Stimulated activated CD4-positive, alpha-beta T cell treated with anti-CD3 and anti-CD28 coated beads, Interleukin-4, amount 100 ng/mL, for 4 hours (primary cell): ENCODE measurements at places on chromosomes 16 and 17.

- no peak for DNase-seq
These were observed 21.4 kb upstream of the TIMP2 start for GRCh38 chr17:78946631-78947030.

GRCh38 chr16:82580298-82580890 is 46.4 kb upstream of the CDH13 start:
- no peak for DNase-seq

GRCh38 chr16:883340-883739 is 82.8 kb upstream of the GNG13 start:
- DNase-seq = no peak

DNA sequence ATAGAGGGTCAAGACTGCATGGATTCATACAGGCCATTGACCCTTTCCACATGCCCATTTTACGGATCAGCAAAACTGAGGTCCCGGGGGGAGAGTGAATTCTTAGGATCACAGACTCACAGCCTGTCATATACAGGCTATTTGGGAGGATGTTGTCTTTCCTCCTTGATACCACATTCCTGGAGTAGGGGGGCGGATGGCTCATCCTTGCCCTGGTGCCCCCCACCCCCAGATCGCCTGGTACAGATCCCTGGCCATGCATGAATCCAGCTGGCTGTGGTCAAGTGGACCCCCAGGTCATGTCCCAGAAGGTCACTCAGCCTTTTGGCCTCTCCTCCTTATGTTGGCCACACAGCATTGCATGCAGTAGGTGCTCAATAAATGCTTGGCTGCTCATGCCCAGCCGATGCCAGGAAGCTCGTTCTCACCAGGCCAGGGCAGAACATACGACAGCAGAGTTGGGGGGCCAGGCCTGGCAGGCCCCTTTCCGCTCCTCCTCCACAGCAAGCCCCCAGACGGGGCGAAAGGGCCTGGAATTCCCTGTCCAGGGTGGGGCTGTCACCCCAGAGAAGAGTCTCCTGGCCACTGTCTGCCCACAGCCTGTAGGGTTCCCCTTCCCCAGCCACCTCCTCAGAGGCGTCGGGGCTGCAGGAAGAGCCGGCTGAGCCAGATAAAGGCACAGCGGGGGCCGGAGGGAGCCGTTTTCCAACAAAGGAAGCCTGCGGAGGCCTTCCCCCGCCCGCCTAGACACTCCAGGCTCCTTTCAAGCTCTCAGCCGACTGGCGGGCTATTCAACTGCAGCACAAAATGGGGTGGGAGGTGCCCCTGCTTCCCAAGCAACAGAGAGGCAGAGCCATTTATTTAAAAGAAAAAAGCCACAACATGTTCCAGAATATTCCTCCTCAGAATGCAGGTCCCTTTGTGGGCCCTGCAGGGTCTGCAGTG is 215.7 kb upstream of the CIBAR2 start:
- DNase-seq = no peak

- no peak for DNase-seq
These were observed 11.5 kb downstream of the TRIM25 start for GRCh38 chr17:56902348-56902747.

- DNase-seq = peak; percentile 27
These were observed 11.1 kb downstream of the PIMREG start for GRCh38 chr17:6455321-6455705.

GRCh38 chr16:20976576-20976975 is 76.0 kb downstream of the LYRM1 start:
- DNase-seq = no peak

- DNase-seq = peak; percentile 25
These were observed 157.0 kb downstream of the CPPED1 start for GRCh38 chr16:12646490-12647274.

DNA sequence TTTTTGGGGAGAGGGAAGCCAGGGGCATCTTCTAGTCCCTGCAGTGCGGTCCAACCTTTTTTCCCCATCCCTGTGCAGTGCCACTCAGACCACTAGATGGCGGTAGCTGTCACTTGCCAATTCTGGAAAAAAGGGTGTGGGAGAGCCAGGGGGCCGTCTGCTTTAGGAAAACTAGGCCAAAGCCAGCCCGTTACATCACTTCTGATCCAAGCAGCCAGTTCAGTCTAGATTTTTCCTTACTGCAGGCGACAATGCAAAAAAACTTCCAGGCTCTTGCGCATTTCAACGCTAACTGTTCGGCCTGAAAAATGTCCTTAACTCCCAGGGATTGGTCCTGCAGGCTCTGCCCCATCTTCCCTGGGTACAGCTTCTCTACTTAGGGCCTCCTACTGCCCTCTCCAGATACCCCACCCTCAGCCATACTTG is 69.2 kb upstream of the CES5A start:
- DNase-seq = peak; percentile 34

GRCh38 chr16:69838489-69838888 is 76.4 kb downstream of the WWP2 start:
- no peak for DNase-seq

GRCh38 chr17:50613007-50613992 is 21.4 kb upstream of the ABCC3 start:
- DNase-seq = no peak

DNA sequence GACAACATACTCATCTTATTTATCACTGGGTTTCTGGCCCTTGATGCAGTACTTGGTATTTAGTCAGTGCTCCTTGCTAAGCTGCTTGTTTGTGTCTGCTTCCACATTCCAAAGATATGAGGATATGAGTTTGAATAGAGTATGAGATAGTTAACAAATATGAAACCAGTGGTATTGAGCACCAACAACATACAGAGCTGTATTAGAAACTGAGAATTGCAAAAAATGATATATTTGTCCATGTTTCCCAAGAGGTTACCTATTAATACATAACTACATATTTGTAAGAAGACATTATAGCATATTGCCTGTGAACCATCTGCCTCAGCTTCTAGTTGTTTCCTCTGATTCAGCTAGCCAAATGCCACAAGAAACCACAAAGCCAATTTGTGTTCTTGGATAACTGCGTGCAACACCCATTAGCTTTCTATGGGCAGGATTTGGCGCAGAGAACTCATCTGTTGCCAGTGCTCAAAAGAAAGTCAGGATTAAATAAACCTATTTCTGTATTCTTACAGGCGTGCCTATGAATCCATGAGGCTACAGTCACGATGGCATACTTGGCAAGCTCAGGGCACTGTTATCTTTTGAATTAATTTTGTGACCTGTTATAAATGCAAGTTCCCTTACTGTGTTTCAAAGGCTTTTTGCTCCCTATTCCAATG is 194.4 kb downstream of the MAP2K6 start:
- DNase-seq = no peak

- no peak for DNase-seq
These were observed 11.5 kb downstream of the ATP2C2 start for GRCh38 chr16:84379709-84380362.

DNA sequence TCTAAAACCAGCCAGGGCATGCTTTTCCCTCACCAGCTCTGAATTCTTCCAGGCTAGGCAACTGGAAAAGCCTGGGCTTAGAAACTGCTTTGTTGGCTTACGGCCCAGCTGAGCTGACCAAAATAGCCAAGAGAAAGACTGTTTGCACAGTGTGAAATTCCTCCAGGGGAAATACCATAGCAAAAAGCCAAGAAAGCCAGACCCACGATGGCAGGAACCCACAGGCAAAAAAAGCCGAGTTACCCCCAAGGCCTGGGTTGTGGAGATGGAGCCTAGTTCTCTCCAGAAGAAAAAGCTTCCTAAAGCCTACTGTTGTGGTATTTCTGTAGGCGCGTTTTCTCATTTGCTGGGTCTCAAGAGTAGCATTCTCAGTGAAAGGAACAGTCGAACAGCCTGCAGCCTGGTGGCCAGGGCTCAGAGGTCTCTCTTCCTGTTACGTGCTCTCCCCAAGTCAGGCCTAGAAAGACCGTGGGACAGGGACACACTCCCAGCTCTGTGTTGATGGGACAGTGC is 9.2 kb downstream of the SP2 start:
- DNase-seq = no peak

DNA sequence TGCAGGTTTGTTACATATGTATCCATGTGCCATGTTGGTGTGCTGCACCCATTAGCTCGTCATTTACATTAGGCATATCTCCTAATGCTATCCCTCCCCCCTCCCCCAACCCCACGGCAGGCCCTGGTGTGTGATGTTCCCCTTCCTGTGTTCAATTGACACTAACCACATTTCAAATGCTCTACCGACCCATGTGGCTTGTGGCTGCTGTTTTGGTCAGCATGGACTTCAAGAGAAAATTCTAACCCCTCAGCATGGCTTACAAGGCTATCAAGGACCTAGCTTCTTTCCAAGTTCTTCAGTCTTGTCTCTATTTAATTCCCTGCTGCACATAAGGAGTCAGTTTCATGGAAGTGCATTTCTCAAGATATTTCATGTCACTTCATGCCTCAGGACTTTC is 52.9 kb downstream of the MMD start:
- DNase-seq = no peak

- DNase-seq = peak; percentile 52
These were observed 132.0 kb downstream of the NLK start for GRCh38 chr17:28174352-28175046.

DNA sequence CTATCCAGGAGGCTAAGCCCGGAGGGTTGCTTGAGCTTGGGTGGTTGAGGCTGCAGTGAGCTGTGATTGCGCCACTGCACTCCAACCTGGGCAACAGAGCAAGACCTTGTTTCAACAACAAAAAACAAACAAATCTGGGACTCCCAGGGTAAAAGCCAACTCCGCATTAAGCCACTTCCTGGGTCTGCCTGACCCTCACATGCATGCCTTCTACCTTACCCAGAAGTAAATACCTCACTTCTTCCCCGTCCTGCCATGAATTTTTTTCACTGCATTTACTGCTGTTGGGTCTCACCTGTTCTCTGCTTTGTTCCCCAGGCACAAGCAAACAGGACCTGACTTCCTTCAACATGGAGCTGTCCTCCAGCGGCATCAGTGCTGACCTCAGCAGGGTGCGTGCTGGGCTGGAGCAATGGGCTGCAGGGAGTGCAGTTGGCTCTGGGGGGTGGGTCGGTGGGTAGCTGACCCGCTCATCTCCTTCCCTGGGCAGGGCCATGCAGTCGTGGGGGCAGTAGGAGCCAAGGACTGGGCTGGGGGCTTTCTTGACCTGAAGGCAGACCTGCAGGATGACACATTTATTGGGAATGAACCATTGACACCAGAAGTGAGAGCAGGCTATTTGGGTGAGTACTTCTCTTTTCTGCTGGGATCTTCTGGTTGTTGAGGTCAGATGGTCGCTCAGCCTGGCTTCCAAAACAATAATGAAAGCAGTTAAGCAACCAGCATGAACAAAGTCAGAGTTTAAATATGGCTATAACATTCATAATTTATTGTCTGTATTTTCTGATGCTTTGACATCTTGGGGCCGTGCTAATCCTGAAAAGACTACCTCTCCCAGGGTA is 16.4 kb downstream of the ITGAL start:
- DNase-seq = no peak

DNA sequence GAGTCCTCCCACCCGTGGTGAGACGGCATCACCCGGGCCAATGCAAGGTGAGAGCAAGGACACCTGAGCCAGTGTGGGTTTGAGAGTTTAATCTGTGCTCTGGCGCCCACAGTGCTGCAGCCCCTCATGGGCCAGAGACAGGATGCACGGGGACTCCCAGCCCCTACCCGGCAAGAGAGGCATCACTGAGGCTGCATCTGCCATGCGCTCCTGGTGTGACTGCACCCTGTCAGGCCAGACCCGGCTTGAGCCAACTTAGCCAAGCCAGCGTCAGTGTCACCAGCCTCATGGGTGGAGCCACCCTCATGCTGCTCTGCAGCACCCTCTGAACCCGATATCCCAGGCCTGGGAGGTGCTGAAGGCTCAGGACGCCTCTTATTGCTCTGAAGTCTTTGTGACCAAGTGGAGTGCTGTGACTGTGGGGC is 1.3 kb upstream of the BRICD5 start:
- DNase-seq = no peak

DNA sequence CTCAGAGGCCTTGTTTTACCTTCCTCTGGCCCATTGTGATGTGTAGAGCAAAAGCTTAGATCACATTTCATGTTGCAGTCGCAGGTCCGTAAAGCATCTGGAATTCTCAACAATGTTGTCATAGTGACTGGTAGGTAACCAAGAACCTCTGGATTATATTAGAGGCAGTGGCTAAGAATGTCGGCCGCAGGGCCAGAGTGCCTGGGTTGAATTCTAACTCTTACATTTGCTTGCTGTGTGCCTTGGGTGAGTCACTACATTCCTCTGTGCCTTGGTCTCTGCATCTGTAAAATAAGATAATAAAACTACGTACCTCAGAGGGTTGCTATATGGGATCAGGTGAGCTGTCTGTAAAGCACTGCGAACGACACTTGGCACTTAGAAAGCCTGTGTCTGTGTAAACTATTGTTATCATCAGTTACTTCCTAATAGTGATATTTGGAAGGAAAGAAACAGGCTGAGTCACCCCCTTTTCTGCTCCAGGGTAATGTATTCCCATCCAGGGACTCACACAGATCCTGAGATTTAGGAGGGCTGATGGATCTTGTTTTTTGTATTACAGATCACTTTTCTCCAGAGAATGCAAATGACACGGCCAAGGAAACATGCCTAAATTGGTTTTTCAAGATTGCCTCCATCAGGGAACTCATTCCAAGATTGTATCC is 52.2 kb downstream of the VPS35L start:
- no peak for DNase-seq

DNA sequence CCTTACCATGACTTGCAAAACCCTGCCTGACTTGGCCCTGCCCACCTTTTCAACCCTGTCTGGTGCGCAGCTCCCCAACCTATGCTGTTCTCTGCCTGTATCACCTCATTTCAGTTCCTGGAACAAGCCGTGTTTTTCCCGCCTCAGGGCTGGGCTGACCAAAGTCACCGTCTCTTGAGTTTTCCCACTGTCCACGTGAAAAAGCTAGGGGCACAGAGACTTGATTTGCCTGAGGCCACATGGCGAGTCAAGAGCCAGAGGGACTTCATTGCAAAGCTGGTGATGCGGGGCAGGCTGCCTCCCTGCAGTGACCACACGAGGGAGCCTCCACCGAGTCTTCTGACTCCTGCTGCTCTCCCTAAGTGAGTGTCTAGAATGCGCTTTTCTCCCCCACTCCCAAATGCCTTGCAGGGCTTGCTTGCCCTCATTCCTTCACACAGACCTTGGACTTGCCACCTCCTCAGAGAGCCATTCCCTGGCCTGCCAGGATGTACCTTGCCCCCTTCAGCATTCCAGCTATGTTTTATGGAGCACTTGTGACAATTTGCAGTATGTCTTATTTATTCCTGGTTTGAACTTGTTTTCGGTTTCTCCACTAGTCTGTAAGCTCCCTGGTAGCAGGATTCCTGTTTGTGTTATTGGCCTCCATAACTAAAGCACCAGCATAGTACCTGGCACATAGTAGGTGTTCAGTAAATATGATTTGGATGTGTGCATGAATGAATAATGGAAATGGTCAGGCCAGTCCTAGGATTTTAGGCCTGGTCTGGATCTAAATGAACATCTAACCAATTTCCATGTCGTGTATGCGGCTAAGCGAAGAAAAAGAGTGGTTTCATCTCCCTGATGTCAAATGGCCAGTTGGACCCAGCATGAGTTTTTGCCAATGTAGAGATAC is 252.3 kb downstream of the SNX29 start:
- DNase-seq = no peak
